ENCODE measurements at places on chromosomes 7 and 10.

DNA sequence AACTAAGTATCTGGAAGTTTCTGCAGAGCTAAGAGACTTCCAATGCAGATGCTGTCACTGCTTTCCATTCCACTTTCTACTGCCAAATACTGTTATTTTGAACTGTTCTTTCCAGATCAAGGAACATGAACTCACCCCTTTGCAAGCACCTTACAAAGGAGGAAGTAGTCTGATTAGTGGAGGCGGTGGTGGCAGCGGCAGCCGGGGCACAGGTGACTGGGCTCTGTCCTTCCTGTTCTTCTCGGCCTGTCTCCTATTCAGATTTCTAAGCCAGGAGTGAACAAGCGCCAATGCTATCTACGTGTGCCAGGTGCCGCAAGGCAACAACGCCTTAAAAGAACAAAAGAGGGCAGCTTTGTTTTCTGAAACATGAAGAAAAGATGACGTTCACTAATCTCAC, 44.9 kb downstream of the BEND7 start:
- H3K27ac ChIP-seq, result no peak overlapping the region
- H3K27me3 ChIP-seq, result peaks cover 9% of the 10 kb centered on the region
- H3K4me3 ChIP-seq, result no peak overlapping the region
- peak; percentile 24 for DNase-seq

- H3K27ac ChIP-seq, result no peak overlapping the region
- H3K36me3 ChIP-seq, result no peaks in the 10 kb centered on the region
- peaks cover 2% of the 10 kb centered on the region for H3K4me1 ChIP-seq
- DNase-seq, result no peak
- H3K27me3 ChIP-seq, result peaks cover 34% of the 10 kb centered on the region
These were observed 65.8 kb upstream of the CHST15 start for GRCh38 chr10:124159153-124159552.

- DNase-seq, result no peak
- peaks cover 6% of the 10 kb centered on the region for H3K36me3 ChIP-seq
- H3K4me1 ChIP-seq, result peaks cover 6% of the 10 kb centered on the region
- H3K27ac ChIP-seq, result no peak overlapping the region
- no peaks in the 10 kb centered on the region for H3K27me3 ChIP-seq
- no peak overlapping the region for H3K4me3 ChIP-seq
These were observed 13.8 kb downstream of the BTRC start for GRCh38 chr10:101367569-101368453.

- H3K4me3 ChIP-seq, result no peak overlapping the region
- DNase-seq, result peak; percentile 78
- H3K27me3 ChIP-seq, result peaks cover 87% of the 10 kb centered on the region
- H3K27ac ChIP-seq, result no peak overlapping the region
- H3K4me1 ChIP-seq, result peaks cover 8% of the 10 kb centered on the region
These were observed 2.2 kb downstream of the CRTAC1 start for GRCh38 chr10:98028168-98028770.

- H3K36me3 ChIP-seq, result no peaks in the 10 kb centered on the region
- no peak overlapping the region for H3K27ac ChIP-seq
- no peak overlapping the region for H3K4me3 ChIP-seq
- no peak for DNase-seq
- H3K4me1 ChIP-seq, result no peaks in the 10 kb centered on the region
- H3K27me3 ChIP-seq, result no peaks in the 10 kb centered on the region
These were observed 183.4 kb downstream of the PRKG1 start for GRCh38 chr10:51257511-51258248.

- no peak for DNase-seq
- no peaks in the 10 kb centered on the region for H3K27me3 ChIP-seq
These were observed 19.8 kb upstream of the VWDE start for GRCh38 chr7:12423355-12423996.
